Skin of body (tissue), 3 donors: ENCODE measurements at places on chromosomes 12 and 14. TPM values are rescaled to one million over a fixed set of nuclear protein-coding genes. Genes with fewer than 3 reads are reported as not detected.

DNA sequence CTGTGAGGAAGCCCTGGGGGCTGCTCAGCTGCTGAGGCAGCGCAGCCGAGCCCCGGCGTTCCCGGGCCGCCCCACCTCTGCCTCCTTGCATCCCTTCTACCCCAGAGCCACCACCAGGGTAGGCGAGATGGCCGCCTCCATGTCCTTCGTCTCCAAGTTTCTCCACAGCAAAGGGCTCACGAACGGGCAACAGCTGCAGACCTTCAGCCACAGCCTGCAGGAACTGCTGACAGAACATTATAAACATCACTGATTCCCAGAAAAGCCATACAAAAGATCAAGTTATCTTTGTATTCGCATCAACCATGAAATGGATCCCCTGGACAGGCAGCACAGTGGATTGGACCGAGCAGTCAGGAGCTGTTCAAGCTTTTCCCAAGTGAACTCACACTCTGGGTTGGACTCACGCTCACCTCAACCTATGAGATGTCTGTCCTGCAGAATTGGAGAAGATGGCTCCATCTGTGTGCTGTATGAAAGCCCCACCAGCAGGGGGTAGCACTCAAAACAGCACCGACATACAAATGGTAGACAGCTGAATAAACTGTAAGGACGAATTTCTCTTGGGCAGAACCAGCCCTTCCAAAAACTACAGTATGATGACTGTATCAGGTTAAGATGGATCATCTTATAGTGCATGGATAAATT lies 19.4 kb upstream of the A2M start:
- DNase-seq: no peak

GRCh38 chr12:110252716-110253115 lies 28.3 kb upstream of the ATP2A2 start:
- DNase-seq: no peak

Gene BEGAIN
- total RNA-seq: 1.4 TPM

GRCh38 chr14:91373591-91374254 lies 43.9 kb downstream of the CCDC88C start:
- DNase-seq: no peak

- no peak for DNase-seq
Measured at GRCh38 chr12:98343002-98343567, 172.3 kb upstream of the TMPO start.

Gene PLBD1
- total RNA-seq: 18.1 TPM

GRCh38 chr14:78666336-78667056 lies 496.3 kb downstream of the NRXN3 start:
- DNase-seq: no peak

DNA sequence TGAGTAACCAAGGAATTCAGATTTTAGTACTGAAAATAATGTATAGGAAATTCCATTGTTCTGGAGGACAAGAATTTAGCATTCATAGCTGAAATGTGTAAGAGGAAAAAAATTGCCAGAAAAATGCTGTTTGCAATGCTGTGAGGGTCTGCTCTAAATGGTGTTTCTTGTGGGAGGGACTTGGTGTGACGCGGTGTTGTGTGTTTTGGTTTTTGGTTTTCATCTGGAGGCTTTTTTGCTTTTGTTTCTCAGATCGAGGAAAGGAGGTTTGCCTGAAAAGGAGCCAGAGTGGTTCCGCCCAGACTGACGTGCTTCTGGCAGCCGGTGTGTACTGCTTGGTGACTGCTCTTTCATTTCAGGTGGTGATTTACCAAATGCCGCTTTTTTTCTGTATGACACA lies 211.8 kb upstream of the HMGA2 start:
- peak; percentile 42 for DNase-seq

DNA sequence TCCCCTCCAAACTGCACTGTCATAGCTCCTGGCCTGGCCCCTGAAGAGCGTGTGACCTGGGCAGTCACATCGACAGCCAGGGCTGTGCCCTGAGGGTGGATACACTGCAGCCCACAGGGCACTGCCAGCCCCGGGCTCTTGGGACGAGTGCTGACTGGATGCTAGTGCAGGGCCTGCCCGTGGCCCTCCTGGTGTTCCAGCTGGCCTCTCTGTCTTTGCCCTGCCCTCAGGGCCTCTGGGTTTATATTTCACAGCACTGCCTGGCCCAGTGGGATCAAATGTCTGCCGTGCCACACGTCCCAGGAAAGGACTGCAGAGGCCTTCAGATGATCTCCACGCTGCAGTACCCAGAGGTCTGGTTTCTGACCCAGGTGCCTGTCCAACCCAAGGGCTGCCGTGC lies 10.1 kb upstream of the CCDC197 start:
- no peak for DNase-seq

GRCh38 chr14:69460093-69460701 lies 24.3 kb upstream of the PLEKHD1 start:
- DNase-seq: peak; percentile 84

Gene BTBD6
- total RNA-seq: 29.0 TPM

Gene KRT77
- total RNA-seq: 110 TPM

- DNase-seq: no peak
Measured at GRCh38 chr14:24681056-24681455, 47.1 kb upstream of the GZMB start.

DNA sequence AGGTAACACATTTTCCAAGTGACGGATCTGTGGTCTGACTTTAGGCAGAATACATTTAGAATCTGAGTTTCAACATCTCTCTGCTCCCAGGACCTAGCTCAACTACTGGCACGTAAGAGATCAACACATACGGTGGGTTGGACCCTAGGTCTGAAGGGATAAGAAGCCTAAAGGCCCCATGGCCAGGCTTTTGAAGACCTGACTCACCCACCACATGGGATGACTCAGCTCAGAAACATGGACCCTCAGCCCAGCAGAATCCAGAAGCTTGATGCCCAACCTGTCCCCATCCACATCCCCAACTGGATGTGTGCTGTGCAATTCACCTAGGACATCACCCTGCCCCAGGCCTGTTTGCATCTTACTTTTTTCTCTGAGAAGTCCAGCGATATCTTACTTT lies 770.2 kb downstream of the BCL11B start:
- DNase-seq: no peak

Gene KRT71
- total RNA-seq: 454 TPM

DNA sequence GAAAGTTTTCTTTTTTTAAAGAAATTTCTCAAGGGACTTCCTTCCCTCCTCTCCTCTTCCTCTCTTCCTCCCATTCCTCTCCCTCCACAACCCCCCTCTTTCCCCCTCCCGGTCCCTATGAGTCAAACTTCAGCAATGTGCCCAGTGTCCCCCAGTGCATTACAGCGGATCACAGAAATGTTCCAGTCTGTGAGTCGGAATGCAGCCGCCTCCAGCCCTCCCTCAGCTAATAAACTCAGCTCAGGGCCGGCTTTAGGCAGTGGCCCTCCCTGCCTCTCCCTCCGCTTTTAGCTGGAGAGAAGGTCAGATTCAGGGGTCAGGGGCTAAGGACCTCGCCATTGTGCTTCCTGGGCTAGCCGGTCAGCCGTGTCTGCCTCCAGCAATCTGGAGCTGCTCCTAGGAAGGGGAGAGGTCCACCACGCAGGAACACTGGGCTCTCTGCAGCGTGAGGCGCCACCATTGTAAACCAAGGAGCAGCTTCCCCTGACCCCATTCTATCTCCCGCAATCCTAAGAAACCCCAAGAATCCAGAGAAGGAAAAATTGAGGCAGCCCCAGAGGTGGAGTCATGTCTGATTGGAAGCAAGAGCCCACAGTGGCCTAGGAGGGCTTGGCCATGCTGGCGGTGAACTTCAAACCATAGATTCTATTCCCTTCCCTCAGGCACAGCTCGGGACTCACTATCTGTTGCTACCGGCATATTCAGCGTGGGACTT lies 1.1 kb upstream of the HDAC7 start:
- peak; percentile 97 for DNase-seq

GRCh38 chr12:111467092-111467856 lies 61.6 kb downstream of the SH2B3 start:
- no peak for DNase-seq

DNA sequence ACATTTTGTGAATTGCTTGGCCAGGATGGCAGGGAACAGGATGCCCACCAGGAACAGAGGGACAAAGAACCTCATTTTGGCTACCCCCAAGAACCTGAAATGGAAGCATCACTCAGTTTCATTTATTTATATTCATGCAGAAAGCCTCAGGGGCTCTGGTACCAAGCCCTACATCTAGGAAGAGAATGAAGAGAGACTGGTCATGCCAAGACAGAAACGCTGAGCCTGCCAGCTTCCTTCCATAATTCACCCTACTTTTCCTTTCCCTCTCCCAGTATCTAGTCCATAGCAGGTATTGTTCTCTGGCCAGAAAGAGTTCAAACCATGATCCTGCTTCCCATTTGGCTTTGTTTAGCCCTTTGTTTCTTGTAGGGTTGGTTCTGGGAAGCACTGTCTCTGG lies at the start of gene LALBA:
LALBA (minus strand) TSS at position 101 of the 400 bp plus-strand sequence; CDS start at position 75, 26 bp downstream.
- DNase-seq: no peak

Gene GALNT8
- total RNA-seq: 2.7 TPM
